ENCODE measurements at places on chromosomes 4 and X.

GRCh38 chr4:90883519-90883918, 756.3 kb downstream of the CCSER1 start:
- DNase-seq: no peak

GRCh38 chr4:140326395-140326993, 47.0 kb upstream of the SCOC start:
- DNase-seq: no peak

GRCh38 chrX:13287816-13288215, 32.0 kb downstream of the ATXN3L start:
- DNase-seq: no peak

DNA sequence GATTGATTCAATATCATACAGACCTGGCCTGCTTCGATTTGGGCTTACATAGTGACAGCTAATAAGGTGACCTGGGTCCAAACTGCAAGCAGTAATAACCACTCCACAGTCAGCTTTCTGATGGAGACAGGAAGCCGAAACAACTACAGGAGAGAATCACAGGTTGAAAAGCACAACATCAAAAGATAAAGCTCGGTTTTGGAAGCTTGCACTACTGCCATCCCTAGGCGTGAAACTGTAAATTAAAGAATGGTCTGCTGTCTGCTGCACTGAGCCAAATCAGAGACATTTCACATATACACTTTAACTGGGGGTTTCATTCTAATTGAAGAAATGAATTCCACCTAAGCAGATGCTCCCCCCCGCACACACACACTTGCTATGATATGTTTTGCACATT, 116.3 kb downstream of the DHX15 start:
- no peak for DNase-seq

GRCh38 chr4:84644087-84644486, 61.2 kb downstream of the CDS1 start:
- DNase-seq: no peak

DNA sequence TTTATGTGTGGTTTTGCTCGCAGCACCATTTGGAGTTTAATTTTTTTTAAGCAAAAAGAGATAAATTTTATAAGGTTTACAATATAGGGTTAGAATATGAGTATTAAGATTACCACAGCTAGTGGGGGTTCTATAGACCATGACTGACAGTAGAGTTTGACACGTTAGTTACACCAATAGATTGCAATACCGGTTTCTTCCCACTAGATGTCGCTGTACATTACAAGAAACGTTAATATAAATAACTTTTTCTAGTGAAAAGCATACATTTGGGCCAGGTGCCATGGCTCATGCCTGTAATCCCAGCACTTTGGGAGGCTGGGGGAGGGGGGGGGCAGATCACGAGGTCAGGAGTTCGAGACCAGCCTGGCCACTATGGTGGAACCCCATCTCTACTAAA, 433.6 kb downstream of the MAGEB5 start:
- DNase-seq: no peak

GRCh38 chr4:16692524-16692923, 205.9 kb downstream of the LDB2 start:
- no peak for DNase-seq

GRCh38 chrX:138711399-138712347, at the start of gene FGF13:
TSS of gene FGF13 (minus strand) at chrX:138711717. CDS start at chrX:138711003, 714 bp downstream.
- peak; percentile 85 for DNase-seq

DNA sequence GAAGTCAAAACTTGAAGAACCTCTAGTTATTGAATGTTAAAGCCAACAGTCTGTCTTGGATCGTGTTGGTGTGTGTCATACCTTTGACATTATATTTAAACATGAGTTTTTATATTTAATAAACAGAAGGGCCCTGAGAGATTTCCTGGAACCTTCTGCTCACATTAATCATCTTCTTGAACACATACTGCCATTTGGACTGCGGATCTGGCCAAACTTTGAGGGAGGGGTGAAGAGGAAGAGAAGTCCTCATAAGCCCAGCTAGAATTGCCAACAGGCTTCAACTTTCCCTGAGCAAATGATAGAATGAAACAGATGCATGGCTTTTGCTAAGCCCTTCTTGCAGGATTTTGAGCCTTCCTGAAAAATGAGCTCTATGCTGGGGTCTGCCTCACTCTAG, 27.4 kb downstream of the CCKAR start:
- DNase-seq: no peak

GRCh38 chr4:102169345-102169744, 175.9 kb downstream of the SLC39A8 start:
- peak; percentile 32 for DNase-seq

- DNase-seq: no peak
These were observed 2.8 kb downstream of the EREG start for GRCh38 chr4:74367656-74368290.

DNA sequence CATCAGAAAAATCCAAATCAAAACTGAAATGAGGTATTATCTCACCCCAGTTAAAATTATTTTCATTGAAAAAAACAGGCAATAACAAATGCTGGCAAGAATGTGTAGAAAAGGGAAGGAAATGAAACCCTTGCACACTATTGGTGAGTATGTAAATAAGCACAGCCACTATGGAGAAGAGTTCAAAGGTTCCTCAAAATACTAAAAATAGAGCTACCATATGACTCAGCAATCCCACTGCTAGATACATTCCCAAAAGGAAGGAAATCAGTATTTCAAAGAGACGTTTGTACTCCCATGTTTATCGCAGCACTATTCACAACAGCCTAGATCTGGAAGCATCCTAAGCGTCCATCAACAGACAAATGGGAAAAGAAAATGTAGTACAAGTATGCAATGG, 932.4 kb downstream of the PCDH18 start:
- DNase-seq: no peak

GRCh38 chrX:45781901-45782553, 581.4 kb upstream of the DIPK2B start:
- peak; percentile 43 for DNase-seq

GRCh38 chr4:77818073-77818601, 1.0 kb downstream of the CNOT6L start:
- DNase-seq: peak; percentile 84

- DNase-seq: no peak
These were observed 5.2 kb downstream of the TFE3 start for GRCh38 chrX:49037883-49038475.

DNA sequence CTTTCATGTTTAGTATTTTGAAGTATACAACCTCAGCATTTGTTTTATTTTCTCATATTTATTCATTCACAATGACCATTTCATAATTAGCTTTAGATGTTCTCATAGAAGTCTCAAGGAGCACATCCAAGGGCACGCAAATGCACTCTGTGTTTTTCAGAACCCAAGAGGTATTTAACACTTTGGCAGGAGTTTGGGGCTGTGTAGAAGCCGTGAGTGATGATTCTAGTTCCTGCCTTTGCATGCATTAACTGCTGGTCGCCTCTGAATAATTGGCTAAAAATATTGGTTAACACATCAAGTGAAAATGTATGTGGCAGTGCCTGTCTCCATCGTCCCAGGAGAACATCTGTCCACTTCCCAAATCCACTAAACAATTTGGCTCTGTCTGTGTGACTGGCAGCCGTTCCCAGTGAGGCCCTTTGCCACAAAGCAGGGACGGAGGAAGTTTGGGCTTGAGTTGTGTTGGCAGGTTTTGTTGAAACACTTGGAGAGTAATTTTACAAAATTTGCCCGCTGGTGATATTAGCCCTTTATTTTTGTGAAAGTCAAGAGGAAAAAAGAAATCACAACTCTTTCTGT, 730.7 kb upstream of the SLIT2 start:
- no peak for DNase-seq

DNA sequence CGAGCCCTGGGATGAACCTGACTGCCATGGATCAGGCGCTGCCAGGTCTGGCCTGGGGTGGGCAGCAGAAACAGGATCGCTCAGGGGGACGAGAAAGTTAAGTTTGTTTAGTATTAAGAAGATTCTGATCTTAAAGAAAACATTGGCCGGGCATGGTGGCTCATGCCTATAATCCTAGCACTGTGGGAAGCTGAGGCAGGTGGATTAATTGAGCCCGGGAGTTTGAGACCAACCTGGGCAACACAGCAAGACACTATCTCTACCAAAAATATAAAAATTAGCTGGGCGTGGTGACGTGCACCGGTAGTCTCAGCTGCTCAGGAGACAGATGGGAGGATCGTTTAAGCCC, 696 bp upstream of the FLNA start:
- no peak for DNase-seq

DNA sequence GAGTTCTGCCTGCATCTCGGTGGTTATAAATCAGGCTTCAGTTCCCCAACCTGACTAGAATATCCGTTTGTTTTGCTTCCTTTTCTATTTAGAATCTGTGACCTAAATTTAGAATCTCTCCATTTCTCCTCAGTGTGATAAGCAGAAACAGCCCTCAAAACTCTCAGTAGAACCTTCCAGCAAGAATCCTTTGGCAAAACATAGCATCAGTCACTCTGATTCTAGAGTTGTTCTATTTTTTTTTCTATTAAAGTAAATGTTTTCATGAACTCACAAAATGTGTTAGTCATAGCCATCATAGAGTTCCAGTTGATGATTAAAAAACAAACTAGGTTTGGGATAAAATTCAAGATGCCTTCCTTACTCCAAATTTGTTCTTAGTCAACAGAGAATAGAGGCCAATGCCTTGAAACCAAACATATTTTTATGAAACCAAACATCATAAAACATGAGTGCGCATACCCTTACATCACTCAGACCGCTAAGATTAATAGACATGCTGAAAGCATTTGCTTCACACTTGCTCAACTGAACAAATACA, 13.2 kb upstream of the C1QTNF7 start:
- no peak for DNase-seq

GRCh38 chrX:45449982-45450381, 249.3 kb upstream of the DIPK2B start:
- no peak for DNase-seq

DNA sequence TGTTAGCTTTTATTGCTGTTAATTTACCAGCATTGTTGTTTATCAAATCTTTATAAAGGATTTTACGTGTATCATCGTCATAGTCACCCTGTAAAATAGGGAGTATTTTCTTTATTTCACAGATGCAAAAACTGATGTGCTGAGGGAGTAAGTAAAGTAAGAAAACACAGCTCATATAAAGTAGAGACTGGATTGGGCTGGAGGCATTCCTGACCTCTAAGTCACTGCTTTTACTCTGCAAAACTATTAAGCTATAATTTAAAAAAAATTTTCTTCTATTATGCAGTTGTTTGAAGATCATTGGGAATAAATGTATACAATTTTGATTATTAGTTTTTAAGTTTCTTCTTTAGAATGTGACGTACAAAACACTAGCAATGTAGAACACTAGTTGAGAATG, 45.9 kb downstream of the NUDT6 start:
- DNase-seq: no peak

DNA sequence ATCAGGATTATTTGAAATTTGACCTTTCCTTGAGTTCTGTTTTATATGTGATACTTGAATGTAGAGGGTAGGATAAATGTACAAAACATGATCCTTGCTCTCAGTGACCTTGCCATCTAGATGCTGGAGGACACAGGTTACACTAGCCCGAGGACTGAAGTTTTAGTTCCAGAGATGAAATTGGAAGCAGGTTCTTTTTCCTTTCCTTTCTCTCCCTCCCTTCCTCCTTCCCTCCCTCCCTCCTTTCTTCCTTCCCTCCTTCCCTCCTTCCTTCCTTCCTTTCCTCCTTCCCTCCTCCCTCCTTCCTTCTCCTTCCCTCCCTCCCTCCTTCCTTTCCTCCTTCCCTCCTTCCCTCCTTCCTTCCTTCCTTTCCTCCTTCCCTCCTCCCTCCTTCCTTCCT, 54.3 kb downstream of the LRRC66 start:
- DNase-seq: no peak

GRCh38 chr4:127748957-127749356, 18.8 kb downstream of the SLC25A31 start:
- DNase-seq: no peak

GRCh38 chr4:39715788-39716187, 17.9 kb downstream of the UBE2K start:
- no peak for DNase-seq

DNA sequence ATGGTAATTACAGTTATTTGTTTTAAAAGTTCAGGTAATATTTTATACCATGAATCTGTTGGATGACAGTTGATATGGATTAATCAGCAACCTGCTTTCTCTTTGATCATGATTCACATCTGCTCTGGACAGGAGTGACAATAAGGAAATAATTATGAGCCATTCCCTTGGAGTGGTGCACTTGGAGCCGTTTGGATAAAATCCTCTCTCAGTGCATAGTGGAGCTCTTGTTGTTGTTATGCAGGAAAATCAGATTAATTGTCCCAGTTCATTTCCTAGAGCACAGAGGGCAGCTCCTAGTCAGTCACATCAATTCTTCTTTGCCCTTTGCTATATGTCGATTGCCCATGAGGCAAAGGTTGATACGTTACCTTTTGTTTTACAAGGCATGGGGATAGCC, 668.3 kb upstream of the NR3C2 start:
- DNase-seq: no peak

DNA sequence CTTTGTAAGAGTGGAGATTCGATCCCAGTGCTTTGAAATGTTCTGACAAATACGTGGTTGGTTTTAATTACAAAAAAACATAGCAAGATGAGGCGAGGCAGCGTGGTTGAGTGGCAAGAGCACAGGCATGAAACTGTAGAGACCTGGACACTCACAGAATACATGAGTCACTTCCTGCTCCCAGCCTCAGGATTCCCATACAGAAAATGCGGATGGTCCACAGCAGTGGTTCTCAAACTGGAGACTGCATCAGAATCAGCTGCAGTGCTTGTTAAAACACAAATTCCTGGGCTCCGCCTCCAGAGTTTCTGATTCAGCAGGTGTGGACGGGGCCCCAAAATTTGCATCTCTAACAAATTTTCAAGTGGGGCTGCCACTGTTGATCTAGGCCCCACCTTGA, 10.1 kb downstream of the OTOP1 start:
- DNase-seq: peak; percentile 14

- DNase-seq: no peak
These were observed 16.8 kb downstream of the NIPAL1 start for GRCh38 chr4:48033412-48033811.

GRCh38 chr4:140602714-140603113, 34.0 kb upstream of the UCP1 start:
- DNase-seq: no peak

GRCh38 chr4:142440093-142440492, 406.0 kb downstream of the INPP4B start:
- DNase-seq: no peak

GRCh38 chr4:53208753-53209152, 157.1 kb downstream of the SCFD2 start:
- DNase-seq: peak; percentile 33

GRCh38 chr4:54386693-54387092, 157.6 kb downstream of the PDGFRA start:
- no peak for DNase-seq

DNA sequence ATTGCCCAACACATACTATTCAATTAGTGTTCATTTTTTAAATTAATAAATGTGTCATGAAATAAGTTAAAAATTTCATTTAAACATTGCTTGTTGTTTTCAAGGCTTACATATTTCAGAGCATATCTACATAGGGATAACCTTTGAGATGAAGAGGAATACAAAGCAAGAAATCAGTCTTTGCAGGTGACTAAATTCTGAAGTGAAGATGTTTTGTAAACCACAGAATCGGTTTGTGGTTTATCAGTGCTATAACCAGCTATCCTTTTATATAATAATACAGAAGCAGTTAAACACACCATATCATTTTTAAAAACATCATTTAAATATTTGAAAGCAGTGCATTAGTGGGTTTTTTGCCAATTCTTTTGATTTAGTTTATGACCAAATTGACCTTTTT, 26.9 kb downstream of the FAM241A start:
- no peak for DNase-seq

GRCh38 chr4:177118596-177118995, 191.1 kb upstream of the NEIL3 start:
- no peak for DNase-seq
